ENCODE measurements at places on chromosomes 13 and 19.

DNA sequence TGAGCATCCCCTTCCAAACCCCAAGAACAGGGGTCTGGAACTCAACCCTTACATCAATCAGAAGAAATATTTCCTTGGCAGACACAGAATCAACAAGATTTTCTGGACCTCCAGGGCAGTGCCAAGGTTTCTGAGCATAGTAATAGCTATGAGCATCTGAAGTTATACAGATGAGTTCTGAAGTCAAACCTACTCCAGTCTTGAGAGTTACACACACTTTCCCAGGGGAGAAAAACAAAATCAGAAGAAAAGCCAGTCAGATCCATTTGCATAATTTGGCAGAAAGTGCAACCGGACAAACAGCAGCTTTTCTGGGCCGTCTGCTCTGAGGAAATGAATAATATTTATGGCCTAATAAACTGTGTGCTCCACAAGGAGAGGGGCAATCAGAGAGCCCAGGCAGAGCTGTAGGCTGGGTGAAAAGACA, 93.1 kb downstream of the KL start:
- DNase-seq: no peak

GRCh38 chr13:31200637-31200971, 829 bp downstream of the B3GLCT start:
- DNase-seq: peak; percentile 40

DNA sequence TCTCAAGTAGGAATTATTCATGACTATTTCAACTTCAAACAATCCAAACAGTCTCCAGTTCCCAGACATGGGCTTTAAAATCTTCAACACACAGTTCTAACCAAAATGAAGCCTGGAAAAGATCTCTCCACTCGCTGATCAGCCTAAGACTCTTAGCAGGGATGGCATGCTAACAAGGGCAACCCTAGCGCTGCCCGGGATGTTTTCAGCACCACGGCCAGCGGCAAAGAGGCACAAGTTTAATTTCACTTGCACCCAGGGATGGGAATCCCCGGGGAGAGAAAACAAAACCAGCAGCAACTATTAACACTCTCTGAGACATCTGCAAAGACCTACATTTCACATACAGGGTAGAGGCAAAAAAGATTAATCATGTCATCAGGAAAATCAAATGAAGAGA, 43.0 kb downstream of the CACNA1A start:
- no peak for DNase-seq

DNA sequence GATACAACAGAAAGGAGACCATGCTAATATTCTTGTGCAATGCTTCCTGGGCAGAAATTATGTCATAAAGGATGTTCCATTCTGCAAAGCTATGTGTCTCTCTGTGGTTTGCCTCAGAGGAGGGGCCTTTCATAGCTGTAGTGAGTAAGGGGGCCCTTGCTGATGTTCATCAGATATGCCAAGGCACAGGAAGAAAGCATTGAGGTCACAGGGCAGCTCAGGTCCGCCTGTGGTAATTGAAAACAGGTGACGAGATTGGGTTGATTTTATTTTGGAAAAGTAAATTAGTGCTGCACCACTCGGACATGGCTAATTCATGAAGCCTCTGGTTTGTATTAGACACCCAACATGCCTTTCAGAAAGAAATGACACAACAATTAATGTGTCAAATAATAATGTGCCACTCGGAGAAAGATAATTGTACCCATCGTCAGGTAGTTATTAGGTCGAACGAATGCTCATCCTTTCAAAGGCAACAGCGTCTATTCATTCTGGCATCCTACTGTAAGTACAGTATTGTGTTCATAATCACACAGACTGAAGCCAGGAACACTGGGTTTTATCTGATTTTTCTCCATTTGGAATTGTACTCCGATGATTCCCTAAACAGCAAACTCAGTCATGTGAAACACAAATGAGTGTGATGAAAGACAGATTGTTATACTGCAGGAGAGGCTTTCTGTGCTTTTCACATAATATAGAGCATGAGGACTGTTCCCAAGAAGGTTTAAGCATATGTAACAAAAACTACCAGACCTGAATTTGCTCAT, 421.6 kb upstream of the KLF12 start:
- no peak for DNase-seq

DNA sequence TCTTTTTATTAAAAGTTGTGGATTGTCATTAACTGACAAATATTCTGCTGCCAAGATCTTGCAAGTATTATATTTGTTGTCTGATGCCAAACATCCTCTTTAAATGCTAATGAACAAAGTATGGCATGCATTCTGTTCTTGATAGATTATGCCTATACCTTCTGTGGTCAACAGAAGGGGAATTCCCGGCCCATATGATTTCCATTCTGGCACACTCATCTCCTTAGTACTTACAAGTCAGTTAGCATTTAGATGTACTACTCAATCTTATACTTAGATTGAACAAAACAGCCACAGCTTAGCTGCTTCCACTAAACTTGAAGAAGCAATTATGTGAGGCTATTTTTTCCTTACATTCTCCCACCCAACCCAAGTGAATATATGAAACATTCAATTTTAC, 246.1 kb upstream of the DACH1 start:
- no peak for DNase-seq

DNA sequence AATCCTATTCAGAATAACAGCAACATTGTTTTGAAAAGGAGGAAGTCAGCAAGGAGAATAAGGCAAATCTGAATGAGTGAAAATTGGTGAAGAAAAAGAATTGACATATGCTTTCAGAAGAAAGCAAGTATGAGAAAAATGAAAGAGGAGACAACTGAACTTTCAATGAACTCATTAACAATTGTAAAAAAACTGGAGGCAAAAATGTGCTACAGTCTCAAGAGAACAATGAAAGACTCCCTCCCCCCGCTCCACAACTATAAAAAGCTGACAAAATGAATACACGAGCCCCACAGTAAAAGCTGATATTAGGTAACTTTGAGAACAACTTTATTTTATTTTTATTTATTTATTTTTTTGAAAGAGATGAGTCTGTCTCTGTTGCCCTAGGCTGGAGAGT, 373.1 kb downstream of the DIAPH3 start:
- DNase-seq: no peak

DNA sequence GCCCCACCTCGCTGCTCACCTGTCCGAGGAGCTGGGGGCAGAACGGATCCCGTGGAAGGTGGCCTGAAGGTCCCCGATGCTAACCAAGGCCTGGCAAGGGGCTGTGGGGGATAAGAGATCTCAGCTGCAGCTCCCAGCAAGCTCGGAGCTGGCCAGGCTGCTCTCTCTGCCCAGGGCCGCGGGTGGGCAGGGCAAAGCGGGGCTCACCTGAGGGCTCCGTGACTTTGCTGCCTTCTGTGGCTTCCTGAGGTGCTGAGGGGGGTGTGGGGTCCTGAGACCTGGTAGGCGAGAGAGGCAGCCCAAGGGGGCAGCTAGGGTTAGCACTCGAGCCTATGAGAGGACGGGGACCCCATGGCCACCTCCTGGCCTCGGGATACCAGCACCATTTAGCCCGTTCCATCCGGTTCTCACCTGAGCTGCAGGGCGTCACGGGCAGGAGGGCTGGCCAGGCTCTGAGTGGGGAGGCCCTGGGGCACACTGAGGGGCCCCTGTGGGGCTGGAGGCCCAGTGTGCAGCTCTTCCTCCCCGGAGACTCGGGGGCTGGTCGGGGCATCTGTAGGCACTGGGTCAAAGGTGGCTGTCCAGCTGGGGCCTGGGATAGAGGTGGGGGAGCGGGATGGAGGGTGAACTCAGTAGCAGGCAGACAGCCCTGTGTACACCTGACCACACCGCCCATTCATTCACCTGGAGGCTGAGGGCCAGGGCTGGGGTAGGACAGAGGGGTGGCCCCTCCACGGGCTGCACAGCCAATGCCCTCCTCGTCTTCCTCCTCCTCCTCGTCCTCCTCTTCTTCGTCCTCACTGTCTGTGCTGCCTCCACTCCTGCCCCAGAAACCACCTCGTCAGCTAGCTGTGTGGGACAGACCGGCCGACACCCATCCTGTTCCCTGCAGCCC, 3.1 kb upstream of the TMEM86B start:
- DNase-seq: no peak

DNA sequence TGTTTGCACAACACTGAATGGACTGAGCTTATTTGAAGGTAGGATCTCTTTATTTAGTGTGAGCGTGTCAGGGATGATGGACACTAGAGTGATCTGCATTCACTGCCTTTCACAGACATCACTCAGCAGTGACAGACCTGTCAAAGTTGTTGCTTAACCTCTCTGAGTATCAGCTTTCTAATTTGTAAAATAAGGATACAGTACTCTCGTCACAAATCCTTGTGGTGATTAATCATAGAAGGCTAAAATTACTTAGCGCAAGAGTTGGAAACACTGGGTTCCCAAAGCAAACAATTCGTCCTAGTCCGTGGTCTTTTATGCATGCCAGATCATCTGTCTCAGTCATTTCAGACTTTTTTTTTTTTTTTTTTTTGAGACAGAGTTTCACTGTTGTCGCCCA, 16.6 kb downstream of the CARD8 start:
- DNase-seq: no peak

All from effector memory CD8-positive, alpha-beta T cell (primary cell).